ENCODE measurements at places on chromosomes 3 and 15. TPM values are rescaled to one million over a fixed set of nuclear protein-coding genes. Genes with fewer than 3 reads are reported as not detected.
A peak's percentile ranks its signal among the peaks of the same experiment; 100 is the strongest.

DNA sequence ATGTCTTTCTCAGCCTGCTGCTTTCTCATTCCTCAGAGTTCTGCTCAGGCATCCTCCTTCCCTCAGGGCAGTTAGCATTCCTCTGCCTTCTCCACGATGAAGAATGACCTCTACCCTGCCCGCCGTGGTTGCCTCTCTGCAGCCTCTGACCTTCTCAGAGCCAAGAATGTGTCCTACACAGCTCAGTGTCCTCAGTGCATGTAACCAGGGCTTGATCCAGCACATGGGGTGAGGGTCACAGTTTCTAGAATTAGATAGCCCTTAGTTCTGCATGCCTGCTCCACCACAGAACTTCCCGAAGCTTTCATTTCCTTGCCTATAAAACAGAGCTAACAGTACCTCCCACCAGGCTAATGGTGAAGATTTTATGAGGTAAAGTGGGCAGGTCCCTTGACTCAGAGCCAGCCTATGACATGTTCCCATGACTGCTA is 182.1 kb downstream of the CLSTN2 start:
- DNase-seq = peak; percentile 84

GRCh38 chr3:53188136-53188685 is 27.2 kb downstream of the PRKCD start:
- no peak for DNase-seq

GRCh38 chr15:77738441-77739302 is 106.0 kb upstream of the LINGO1 start:
- DNase-seq = no peak

DNA sequence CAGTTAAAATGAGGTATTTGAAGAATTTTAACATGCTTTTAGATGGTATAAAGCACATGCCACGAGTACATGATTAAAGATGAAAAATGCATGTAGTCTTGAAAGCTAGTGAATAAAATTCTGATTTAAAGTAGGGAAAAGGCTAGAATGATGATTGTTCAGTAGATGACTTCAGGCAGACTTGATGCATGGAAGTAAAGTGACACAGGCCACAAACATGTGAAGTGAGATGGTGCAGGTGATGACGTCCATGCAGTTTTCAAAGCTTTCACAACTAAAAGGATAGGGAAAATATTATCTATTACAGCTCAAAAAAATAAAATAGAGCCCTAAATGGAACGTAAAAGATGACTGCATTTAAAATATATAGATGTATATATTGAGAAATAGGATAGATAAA is 140.9 kb downstream of the TFG start:
- DNase-seq = no peak

DNA sequence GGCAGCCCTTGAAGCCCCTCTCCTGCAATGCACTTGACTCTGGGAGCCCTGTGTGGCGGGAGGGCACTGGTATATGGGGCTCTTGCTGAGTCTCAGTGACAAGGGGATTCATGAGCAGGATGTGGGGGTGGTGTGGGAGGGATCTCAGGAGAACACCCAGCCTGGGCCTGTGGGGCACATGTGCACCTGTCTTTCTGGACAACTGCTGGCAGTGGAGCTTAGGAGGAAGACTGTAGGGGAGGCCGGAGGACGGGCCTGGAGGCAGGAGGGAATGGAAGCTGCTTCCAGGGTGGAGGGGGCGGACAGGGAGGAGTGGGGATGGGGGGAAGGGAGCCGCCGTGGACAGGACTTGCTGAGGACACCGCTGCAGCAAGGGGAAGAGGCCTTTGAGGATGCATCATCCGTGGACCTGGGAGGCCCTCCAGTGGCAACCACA is 10.8 kb upstream of the SNRPA1 start:
- DNase-seq = no peak

GRCh38 chr3:46812237-46812791 is 50.9 kb downstream of the MYL3 start:
- DNase-seq = no peak

DNA sequence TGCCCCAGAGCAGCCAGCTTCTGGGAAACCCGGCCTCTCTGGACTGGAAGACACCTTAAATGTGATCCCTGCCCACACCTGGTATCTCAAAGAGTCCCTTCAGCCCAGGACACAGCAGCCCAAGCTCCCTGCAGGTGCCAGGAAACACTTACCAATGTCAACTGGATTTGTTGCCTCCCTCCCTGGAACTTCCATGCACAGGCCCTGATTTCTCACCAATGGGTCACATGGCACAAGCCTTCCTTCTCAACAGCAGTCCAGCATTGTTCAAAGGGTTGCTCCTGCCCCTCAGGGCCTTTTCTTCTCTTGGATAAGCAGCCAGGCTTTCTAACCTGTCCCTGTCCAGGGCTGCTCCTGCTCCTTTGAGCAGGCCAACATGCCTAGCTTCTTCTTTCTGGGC is 31.6 kb downstream of the ANP32A start:
- no peak for DNase-seq

DNA sequence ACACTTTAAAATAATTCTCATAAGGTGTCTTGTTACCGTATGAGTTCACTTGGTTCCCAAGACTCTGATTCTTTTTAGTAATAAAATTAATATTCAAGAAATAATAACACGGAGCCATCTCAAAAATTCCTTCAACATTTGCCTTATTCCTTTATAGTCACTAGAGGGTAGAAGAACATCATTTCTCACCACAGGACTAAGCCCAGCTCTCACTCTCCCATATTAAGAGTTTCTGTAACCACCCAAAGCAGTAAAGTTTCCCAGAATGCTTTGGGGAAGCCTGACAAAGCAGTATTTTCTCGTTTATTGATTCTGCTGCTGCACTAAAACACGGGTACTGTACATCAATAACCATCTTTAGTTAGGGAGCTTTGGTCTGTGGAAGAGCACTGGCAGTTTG is 114.9 kb downstream of the MCTP2 start:
- no peak for DNase-seq

GRCh38 chr3:99659032-99659431 is 20.6 kb downstream of the COL8A1 start:
- peak; percentile 85 for DNase-seq

Gene PSMD6
- 102 TPM for total RNA-seq

Gene CYP8B1
- not detected for total RNA-seq

Gene RBP2
- total RNA-seq = not detected

Gene ISLR
- total RNA-seq = 0.06 TPM
